NCI-H1092 treated with DMSO at 0.1 percent for 48 hours (cell line): ENCODE measurements at places on chromosomes 11 and 22.

DNA sequence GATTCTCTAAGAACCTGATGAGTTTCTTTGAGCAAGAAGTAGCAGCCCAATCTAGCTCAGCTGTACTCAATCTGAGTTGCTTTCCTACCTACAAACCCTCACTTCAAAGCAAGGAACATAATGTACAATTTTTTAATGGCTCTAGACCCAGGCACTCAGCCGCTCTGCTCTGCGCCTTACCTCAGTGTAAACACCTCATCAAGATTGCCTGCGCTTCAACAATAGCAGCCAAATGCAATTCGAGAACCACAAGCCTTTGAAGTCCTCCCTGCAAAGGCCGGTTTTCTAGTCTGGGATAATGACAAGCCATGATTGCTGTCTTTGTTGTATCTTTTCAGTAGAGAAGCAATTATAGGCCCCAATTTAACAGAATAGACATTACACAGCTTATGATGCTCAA lies 38.0 kb downstream of the JHY start:
- DNase-seq: peak; percentile 89

DNA sequence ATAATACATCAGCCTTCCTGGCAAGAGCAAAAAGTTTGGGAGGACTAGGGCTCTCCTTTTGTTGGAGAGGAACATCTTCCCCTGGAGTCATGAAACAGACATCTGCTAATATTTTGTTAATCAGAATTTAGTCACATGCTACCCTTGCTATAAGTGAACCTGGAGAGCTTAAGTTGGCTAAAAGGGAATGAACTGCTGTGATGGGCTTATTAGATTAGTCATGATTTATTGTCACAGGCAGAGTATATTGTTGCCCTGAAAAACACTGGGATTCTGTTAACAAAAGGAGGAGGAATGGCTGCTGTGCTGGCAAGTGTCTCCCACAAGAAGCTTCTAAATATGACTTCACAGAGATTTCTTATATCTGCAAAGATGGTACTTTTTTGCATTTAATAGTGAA lies 16.0 kb downstream of the TCP11L1 start:
- DNase-seq: no peak

DNA sequence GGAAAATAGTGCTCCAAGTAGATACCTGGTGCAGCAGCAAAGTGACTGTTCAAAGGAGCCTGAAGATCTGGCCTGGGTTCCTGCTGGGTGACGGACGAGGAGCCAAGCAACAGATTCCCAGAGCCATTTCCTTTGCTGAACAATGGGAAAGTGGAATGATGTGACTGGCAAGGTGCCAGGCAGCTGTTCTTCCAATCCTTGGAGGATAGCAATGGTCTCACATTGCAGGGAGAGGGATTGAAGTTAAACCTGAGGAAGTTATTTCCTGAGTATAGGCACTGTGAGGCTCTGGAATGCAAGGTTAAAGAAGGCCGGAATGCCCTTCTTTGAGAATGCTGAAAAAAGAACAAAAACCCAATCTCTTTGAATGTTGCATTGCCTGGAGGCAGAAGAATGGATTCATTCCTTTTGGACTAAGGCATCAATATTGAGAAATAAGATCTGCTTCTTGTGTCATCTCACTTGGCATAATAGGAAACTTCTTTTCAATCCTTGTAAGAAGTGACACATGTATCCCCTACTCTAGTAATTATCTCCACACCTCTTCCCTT lies 223.8 kb downstream of the BLID start:
- DNase-seq: no peak

GRCh38 chr11:76288166-76288980 lies 82.1 kb upstream of the WNT11 start:
- no peak for DNase-seq

GRCh38 chr11:85299258-85299942 lies 327.7 kb downstream of the DLG2 start:
- DNase-seq: no peak

- no peak for DNase-seq
Observed at GRCh38 chr11:62726156-62726914, 922 bp downstream of the HNRNPUL2 start.

- DNase-seq: no peak
Observed at GRCh38 chr22:43885786-43886185, 6.0 kb downstream of the PNPLA5 start.

DNA sequence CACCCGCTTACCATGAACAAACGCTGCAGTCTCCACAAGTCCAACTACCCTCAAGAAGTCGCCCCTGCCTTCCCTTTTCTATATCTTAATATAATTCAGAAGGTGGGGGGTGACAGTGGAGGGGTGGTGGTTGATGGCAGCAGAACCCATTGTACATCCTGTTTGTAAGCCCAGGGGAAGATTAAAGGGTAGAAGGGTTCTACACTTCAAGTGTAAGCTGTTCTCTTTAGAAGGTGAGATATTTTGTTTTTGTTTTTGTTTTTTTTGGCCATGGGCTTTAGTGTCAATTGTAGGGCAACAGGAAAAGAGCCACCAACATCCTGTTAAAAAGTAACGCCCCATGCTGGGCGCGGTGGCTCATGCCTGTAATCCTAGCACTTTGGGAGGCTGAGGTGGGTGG lies 34.9 kb upstream of the RRAS2 start:
- no peak for DNase-seq

- no peak for DNase-seq
Observed at GRCh38 chr11:120759046-120759445, 247.5 kb downstream of the GRIK4 start.

DNA sequence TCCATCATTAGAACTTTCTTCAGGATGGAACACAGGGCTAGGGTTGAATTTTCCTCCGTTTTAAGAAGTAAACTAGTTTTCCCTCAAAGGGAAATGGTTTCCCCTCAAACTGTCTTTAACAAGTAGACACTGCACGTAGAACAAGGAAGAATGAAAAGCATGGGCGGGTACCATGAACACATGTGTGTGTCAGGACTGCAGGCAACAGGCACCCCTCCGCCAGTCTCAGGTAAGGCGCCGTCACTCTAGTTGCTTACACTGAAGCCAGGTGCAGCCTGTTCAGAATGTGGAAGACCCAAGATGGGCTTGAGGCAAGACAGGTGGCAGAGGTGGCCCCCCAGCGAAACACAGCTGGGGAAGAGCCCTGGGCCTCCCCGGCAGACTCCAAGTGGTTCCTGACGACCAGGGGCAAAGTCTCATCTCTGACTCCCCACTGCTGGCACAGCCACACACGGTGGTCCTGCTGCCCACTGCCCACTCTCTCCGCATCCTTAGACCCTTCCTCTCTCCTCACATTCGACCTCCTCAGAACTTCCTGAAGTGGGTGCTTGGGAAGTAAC lies 25.4 kb upstream of the MOB2 start:
- no peak for DNase-seq

GRCh38 chr11:59226396-59226795 lies 13.7 kb upstream of the MPEG1 start:
- no peak for DNase-seq

DNA sequence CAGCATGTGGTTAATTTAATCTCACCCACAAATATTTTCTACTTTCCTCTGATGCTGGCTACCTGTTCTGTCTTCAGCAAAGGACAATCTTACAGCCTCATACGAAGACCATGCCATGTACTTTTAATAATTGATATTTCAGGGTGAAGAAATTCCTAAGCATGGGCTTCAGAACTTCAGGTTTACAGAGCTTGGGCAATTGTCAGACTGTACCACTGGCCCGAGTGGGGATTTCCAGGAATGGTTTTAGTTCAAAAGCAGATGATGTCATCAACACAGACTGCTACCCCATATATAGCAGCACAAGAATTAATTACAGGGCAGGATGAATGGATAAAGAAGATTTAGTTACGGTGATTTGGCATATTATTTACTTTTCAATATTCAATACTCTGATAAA lies 171.8 kb downstream of the ETS1 start:
- no peak for DNase-seq

- peak; percentile 15 for DNase-seq
Observed at GRCh38 chr11:44755556-44756523, 29.1 kb downstream of the TSPAN18 start.

GRCh38 chr11:67409261-67409666 lies 5.4 kb downstream of the TBC1D10C start:
- DNase-seq: no peak

DNA sequence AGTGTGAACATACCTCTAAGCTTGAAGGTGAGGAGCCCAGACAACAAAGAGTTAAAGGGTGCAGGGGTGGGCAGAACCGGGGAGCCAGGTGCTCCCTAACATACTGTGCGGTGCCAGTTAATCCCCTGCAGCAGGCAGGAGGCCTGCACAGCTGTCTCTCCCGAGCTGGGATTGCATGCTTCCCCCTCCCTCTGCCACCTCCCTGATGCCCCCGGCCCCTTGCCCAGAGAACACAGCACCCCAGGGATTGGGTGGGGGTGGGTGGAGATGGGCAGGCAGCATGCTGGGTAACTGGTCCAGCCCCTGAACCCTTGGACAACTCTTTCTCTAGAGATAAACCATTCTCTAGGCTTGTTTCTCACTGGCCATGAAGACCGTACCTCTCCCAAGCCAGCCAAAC lies 67.7 kb upstream of the MYOD1 start:
- DNase-seq: no peak
